ENCODE measurements at places on chromosomes 7 and 10.

GRCh38 chr7:150875791-150876190, 23.5 kb downstream of the AOC1 start:
- no peak for DNase-seq

DNA sequence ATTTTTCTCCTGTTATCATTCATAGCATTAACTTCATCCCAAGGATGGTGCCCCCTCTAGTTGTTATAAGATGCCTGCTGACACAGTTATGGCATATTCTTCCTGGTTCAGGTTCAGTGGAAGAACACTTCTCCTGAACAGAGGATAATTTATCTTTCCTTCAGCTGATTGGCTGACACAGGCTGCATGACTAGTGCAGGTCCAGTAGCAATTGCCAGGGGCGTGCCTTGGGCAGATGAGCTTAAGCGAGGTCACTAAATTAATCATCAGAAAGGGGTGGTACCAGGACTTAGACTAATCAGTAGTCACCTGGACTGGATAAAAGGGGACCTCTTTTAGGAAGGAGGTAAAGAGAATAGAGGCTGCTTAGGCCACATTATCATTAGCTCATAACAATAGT, 42.3 kb downstream of the BZW2 start:
- no peak for DNase-seq

DNA sequence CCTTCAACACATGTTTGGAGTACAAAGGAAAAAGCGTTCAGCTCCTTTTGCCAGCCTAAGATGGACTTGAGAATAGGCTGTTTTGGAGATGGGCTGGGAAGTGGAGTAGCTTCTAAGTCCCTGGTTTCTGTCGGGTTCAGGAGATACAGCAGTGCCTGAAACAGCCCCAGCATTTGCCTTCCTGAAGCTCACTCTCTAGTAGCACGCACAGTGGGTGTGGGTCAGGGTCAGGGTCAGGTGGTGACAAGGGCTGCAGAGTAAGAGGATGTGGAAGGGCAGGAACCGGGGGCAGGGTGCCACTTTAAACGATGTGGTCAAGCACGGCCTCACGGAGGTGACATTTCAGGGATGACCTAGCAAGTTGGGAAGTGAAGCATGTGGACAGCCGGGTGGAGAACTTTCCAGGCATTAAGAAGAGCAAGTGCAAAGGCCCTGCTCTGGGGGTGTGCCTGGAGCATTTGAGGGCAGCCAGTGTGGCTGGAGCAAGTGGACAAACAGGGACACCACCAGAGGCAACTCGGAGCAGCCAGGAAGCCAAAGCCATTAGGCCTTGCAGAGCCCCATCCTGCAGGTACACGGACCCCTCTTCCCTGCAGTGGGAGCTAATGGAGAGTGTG, 382.2 kb upstream of the ZMIZ1 start:
- no peak for DNase-seq

DNA sequence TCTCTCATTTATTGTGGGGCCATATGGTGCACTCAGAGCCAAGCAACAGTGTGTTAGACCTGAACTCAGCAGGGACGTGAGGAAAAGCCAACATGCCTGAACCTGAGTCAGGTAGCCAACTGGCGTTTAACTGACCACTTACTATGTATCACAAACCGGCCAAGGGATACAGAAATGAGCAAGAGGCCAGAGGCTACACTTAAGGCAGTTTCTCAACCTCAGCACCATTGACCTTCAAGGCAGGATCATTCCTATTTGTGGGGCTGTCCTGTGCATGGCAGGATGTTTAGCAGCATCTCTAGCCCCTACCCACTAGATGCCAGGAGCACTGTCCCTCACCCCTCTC, 103.5 kb upstream of the NANOS1 start:
- DNase-seq, result no peak

- DNase-seq, result peak; percentile 13
Observed at GRCh38 chr7:151599401-151600227, 79.9 kb upstream of the RHEB start.

DNA sequence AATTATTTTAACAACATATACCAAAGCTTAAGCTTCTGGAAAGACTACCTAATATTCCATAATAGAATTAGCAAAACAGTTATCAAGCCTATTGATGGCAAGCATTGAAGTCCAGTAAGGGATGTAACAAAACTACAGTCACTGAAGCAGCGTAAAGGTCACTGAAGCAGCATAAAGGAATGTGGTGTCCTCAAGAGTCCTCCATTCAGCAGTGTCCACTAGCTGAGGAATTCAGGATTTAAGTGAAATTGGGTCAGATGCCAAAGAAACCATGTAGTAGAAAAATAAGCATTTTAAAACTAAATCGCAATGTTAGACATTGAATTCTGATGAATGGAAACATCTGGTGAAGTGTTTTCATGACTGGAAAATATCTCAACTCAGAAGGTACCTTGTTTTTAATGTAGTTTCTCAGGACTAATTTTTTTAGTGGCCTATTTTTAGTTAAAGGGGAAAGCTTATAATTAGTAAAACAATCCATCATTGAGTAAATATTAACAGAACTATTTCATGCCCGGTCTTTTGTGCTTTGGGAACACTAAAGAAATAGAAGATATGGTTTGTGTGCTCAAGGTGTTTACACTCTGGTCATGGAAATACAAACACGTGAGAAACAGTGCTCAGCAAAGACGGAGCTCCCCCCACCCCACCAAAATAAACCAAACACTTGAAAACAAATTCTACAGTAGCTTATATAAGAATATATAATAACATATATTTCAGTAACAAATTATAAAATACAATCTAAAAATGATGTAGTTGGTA, 121.4 kb downstream of the CDK14 start:
- no peak for DNase-seq

- no peak for DNase-seq
Observed at GRCh38 chr10:27104919-27105318, 4.6 kb upstream of the ANKRD26 start.

Data from NT2/D1 (cell line).